ENCODE measurements at places on chromosomes 3 and 15.

DNA sequence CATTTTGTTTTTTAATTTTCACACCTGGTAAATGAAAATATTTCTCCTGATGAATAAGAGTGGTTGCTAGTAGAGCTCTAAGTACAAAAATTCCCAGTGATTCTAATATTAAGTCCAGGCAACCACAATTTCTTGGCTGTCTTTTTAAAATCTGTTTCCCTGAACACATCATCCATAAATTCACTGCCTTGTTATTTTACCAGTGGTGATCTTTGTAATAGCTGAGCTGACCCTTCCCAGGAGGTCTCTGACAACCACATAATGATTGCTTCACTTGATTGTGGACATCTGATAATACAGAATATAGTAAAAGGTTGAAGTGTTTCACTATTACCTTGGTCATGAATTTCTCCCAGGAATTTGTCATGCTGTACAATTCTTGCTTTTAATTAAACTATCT, 13.9 kb upstream of the TOP2B start:
- no peak for DNase-seq

GRCh38 chr3:58215317-58216025, 4.7 kb upstream of the DNASE1L3 start:
- no peak for DNase-seq

- DNase-seq: no peak
These were observed 22.1 kb downstream of the CNTN3 start for GRCh38 chr3:74592359-74592758.

DNA sequence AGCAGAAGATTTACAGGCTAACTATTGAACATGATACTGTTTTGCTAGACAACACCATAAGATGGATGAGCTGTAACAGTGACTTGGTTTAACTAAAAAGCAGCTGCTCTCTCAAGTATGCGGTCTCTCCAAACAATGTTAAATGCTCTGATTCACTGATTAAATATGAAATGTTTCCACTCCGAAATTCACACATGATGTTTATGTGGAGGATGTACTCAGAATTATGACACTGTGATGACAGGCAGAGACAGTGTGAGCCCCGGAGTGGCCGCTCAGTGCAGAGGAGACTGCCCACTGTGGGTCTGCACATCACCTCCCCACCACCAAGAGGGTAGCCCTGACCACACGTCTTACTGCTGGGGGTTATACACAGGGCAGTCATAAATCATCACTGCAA, 83.9 kb upstream of the MEX3B start:
- no peak for DNase-seq

GRCh38 chr3:59660376-59660775, 610.6 kb upstream of the CFAP20DC start:
- no peak for DNase-seq

All from T-helper 22 cell (primary cell).